ENCODE measurements at places on chromosomes 7 and 10. TPM values are rescaled to one million over a fixed set of nuclear protein-coding genes. Genes with fewer than 3 reads are reported as not detected.

DNA sequence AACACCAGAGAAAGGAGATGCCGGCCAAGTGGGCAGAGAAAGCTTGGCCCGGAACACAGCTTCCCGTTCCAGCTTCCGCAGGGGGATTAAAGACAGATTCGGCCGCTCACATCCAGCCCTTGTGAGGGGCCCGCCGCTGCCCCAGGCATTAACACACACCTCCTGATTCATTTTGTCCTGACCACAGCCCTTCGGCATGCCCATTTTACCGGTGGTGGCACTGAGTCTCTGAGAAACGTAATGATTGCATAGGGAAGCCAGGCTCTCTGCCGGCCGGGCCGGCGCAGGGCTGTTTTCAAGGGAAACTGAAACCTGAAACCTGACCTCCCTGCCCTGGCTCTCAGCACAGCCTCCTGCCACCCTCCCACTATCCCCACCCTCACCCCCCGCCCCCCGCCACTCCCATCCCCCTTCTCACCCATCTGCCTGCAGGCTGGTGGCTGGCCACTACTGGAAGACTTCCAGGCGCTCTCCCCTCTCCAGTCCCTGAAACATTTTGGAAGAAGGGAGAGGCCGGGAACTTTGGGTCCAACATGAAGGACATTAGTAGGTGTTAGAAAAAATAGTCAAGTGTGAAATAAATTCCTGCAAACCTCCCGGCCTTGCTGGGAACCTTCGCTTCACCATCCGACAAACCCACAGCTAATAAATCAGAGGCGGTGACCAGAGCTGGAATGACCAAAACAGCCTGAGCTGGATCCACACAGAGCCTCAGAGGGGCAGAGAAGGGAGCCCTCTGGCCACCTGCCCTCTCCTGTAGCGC lies 83.5 kb upstream of the CUX1 start:
- H3K27me3 ChIP-seq: no peaks in the 10 kb centered on the region
- DNase-seq: peak; percentile 70
- H3K36me3 ChIP-seq: no peaks in the 10 kb centered on the region

DNA sequence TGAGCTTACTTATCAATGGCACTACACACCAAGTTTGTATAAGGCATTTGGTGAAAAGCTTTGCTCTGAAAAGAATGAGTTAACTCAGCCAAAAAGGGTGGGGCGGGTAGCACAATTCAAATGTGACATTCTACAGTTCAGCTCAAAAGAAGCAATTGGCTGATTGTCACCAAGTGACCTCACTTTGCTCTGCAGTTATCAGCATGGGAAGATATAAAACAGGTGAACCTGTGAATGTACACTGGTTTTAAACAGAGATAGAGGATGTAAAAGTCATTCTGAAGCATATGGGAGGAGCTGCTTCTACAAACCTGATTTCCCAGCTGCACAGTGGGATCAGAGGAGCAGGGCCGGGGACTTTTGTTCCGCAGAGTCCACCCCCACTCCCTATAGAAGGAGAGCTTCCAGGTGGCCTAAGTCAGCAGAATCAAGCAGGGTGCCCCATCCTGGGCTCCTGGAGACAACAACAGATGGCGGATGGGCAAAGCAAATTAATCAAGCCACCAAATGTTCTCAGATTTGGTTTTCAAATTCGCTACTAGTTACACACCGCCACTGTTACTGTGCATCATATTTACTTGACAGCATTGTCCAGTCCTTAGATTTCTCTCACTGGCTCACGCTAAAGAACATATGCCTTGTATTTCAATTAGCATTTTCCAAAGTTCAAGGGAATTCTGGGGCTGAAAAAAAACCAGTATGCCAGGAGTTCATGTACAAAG lies 27.5 kb upstream of the NPVF start:
- H3K36me3 ChIP-seq: no peaks in the 10 kb centered on the region
- no peak overlapping the region for H3K4me3 ChIP-seq
- no peak overlapping the region for H3K27ac ChIP-seq
- no peaks in the 10 kb centered on the region for H3K27me3 ChIP-seq
- peaks cover 9% of the 10 kb centered on the region for H3K4me1 ChIP-seq

The ZNF804B gene
- 0.04 TPM for total RNA-seq

DNA sequence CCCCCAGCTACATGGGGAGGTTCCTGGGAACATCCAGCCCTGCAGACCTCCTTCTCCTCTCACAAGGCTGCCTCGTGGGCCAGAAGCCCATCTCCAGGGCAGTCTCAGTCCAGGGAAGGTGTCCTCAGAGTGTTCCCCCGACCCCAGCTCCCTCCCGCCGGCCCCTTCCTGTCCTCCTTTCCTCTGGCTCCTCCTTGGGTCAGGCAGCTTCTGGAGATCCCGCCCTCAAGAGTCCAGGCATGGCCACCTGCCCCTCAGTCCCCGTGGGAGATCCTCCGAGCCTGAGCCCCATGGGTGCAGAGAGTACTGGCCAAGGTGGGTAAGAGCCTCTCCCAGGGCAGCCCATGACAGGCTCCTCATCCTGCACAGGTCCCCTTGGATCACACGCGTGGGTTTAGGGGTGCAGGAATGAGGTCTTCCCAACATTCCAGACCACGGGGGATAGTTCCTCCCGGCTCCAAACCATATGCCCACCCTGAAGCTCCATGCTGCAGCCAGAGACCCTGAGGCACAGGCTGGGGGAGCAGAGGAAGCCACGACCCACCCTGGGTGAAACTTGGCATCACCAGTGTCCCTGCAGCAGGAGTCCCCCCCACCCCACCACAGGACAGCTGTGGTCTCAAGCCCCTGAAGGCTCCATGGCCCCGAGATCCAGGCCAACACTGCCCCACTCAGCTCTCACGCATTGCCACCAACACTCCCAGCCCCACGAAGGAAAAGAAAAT lies 65.5 kb downstream of the OAT start:
- no peaks in the 10 kb centered on the region for H3K27me3 ChIP-seq
- no peak overlapping the region for H3K4me3 ChIP-seq
- DNase-seq: no peak
- H3K27ac ChIP-seq: no peak overlapping the region
- no peaks in the 10 kb centered on the region for H3K36me3 ChIP-seq
